ENCODE measurements at places on chromosomes 1 and 21.

DNA sequence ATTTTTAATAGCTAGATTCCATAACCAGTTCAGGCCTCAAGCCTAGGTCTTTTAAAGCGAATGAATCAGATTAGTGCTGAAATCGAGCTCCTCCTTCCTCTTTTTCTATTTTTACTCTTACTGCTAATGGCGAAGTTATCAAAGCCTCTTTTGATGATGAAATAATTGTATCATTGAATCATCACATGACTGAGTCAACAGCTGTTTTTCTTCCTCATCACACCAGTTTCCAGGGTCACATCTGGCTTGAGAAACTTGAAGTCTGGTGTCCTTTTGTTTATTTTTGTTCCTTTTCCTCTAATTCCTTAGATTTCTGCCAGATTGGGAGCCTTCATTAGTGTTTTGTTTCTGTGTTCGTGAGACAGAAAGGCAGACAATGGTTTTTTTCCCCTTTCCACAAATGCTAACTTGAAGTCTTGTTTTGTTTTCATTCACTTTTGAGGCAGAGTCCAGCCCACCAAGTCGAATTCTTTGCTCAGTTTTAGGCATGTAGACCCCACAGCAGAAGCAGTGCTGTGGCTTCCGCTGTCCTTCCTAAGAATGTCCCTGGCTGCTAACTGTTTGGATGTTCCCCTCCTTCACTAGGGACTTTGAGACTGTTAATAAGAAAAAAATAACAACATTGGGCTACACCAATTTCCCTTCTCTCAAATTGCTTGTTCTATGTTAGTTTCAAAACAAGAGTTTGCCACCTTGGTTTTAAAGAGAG is 51.9 kb upstream of the FMOD start:
- DNase-seq, result no peak

DNA sequence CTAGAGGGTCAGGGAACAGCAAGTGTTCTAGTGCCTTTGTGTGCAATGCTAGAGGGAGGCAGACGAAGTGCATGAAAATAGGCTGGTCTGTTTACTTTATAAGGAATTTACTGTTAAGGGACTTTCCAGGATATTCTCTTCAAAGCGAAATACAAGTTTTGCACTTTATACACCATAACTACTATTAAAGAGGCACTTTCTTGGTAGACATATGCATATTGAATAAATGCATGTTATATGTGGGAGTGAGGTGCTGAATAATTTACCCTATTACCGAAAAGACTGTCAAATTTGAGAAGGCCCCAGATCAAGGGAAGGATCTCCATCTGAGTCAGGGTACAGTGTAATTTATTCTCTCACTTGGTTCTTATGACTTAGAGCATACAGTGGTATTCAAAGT is 310.5 kb downstream of the S1PR1 start:
- no peak for DNase-seq

DNA sequence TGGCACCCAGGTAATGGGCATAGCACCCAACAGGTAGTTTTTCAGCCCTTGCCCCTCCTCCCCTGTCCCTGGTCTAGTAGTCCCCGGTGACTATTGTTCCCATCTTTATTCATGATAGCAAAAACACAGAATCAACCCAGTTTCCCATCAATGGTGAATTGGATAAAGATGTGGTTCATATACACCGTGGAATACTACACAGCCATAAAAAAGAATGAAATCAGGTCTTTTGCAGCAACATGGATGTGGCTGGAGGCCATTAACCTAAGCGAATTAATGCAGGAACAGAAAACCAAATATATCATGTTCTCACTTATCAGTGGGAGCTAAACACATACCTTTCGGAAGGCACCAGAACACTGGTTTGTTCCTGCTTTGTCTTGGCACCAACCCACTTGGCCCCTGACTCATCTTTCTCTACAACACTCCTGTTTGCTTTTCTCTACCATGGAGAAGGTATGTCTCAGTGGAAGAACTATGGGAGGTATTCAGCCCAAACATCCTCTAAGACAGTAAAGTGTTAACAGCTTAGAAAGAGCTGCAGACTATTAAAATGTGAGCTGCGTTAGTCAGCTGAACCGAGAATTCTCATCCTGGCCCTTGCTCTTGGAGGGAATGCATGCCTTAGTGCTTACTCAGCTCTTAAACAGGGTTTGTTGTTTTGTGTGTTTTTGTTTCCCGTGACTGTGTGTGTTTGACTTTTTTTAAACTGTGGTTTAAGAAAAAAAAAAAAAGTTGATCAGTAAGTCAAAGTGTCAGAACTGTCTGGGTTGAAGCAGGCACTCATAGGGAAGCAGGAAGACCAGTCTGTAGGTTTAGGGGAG is 203.0 kb downstream of the TOMM20 start:
- no peak for DNase-seq

DNA sequence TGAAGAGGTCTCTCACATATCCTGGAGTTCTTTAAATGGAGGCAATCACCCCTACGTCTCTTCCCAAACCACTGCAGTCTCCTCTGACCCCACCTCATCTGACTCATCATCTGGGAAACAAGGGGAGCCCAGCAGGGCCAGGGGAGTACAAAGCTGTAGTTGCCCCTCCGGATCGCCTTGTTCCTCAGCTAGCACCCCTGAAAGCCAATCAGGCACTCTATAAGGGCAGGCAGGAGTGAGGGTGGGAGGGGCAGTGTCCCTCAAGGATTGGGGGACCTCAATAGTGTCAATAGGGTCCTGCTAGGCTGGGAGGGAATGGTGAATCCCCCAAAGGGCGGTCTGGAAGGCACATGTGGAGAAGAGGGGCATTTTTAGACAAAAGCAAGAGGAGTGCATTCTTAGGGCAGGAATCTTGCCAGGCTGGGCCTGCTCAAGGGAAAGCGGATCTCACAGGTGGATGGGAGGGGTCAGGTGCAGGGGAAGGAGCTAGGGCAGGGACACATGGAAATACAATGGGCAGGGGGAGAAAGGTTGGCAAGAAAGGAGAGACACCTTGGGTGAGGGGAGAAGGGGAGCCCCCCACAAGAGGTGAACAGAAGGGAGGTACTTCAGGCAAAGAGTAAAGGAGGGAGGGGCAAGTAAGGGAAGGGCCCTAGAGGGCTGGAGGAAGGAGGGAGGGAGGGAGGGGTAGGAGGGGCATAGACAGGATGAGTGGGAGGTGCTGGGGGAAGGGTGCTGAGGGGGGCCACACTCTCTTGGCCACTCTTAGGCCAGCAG is 5.8 kb downstream of the SHISA4 start:
- no peak for DNase-seq

GRCh38 chr1:24540906-24541710 is 14.8 kb upstream of the NCMAP start:
- DNase-seq, result no peak

DNA sequence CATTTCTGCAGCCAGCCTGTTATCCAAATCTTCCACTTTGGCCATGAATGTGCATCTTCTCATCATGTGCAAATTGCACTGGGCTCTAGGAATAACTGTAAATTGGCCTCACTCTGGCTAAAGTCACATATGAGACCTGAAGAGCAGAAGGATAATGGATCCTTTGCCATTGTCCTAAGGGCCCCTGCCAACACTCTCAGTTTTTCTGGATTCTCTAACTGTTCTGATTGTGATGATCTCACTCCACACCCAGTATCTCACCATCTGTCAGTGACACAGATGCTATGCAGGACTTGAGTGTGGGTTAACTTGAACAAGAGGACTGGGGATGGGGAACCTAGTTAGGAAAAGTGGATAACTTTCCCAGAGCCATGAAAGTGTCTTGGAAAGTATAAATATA is 8.5 kb upstream of the FYB2 start:
- no peak for DNase-seq

- DNase-seq, result no peak
Measured at GRCh38 chr1:89360716-89361115, 3.1 kb upstream of the GBP6 start.

DNA sequence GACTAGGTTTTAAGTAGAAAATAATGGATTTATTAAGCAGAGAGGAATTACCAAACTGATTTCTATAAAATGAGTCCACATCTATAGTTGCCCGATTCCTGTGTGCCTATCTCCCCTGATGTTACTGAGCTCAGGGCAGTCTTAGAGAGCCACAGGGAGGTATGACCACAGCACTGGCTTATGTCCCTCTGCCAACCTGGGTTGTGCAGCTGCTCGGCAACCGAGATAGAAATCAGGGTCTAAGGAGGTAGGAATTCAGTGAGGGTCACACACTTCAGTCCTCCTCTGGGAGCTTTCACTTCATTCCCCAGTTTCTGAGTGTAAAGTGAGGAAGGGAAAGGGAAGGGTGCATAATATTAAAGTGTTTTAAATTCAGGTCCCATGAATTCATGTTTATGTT is 386.8 kb downstream of the KCNH1 start:
- DNase-seq, result no peak

DNA sequence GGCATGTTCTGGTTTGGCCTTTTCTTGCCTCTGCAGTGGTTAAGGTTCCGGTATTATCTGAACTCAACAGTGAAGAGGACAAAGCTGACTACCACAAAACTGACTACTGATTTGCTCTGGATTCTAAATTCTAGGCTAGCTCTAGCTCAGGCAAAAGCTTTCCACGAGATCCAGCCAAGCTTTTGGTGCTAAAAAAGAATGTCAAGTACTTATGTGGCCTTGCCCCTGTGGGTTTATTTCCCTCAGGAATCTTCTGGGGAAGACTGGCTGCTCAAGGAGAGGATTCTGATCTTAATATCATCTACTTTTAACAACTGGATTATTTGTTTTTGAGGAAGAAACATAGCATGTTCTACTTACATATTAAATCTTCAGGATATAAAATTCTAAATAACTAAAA is 26.1 kb upstream of the MTMR11 start:
- DNase-seq, result no peak

GRCh38 chr1:197526736-197527371 is 248.4 kb downstream of the DENND1B start:
- DNase-seq, result no peak

- no peak for DNase-seq
Measured at GRCh38 chr1:206554701-206555472, 47.6 kb downstream of the RASSF5 start.

GRCh38 chr1:64041371-64042131 is 161.9 kb upstream of the UBE2U start:
- DNase-seq, result no peak

- DNase-seq, result no peak
Measured at GRCh38 chr1:151604291-151604690, 7.6 kb upstream of the SNX27 start.

- no peak for DNase-seq
Measured at GRCh38 chr1:165144757-165145397, 211.6 kb downstream of the LMX1A start.
